ENCODE measurements at places on chromosomes 11 and 22.
A peak's percentile ranks its signal among the peaks of the same experiment; 100 is the strongest.

GRCh38 chr22:18987765-18988164 is 51.7 kb upstream of the PRODH start:
- DNase-seq, result peak; percentile 33

DNA sequence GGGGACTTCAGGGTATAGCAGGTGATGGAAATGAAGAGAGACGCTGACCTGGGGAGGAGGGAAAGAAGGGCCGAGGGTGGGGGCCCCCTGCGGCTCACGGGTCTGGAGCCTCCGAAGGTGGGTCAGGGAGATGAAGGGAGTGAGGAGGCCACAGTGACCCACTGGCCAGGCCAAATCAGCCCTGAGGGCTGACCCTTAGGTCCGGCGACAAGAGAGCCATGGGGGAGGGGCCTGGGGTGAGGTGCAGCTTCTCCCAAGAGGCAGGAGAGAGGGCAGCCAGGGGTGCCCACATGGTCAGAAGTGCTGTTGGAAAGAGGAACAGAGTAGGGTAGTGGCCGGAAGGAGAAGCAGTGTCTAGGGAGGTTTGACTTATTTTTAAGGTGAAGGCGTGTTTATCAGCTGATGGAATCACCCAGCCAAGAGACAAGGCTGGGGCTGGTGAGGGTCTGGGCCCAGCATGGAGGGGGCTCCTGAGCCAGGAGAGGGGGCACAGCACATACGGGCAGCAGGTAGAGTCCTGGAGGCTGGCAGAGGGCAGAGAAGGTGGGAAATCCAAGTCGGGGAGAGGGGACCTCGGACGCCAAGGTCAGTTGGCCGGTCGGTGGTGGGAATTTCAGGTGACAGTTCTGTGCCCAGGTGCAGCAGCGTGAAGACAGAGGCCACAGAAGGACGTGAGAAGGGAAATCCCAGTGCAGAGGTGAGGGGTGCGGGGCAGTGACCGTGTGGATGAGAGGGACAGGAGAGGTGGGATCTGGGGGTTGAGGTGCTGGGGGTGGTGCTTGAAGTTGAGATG is 49.0 kb downstream of the LINC01488 start:
- DNase-seq, result no peak

- DNase-seq, result no peak
These were observed 30.0 kb downstream of the KIAA1671 start for GRCh38 chr22:24982301-24983056.

- no peak for DNase-seq
These were observed 105.7 kb upstream of the LUZP2 start for GRCh38 chr11:24391167-24391566.

DNA sequence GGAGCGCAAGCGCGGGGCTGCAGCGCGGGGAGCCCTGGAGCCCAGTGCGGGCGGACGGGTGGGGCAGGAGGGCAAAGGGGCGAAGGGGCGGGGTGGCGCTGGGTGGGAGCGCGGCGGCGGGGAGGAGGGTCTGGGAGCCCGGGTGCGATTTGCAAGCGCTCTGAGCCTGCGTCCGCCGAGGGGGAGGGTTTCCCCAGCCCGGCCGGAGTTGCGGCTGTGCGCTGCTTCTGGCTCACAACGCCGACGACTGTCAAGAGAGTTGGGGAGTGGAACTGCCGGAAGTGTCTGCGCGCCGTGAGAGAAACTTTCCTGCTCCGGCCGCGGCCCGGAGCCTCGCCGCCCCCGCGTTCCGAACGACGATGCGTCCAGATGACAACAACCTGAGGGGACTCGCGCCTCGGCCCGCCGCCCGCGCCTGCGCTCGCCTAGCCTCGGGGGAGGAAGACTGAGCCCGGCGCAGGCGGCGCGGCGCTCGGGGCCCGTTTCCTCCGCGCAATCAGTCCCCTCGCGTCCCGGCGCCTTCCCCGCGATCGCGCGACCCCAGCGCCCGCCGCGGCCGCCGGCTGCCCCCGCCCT is at the start of gene ARHGAP42:
Gene ARHGAP42 (plus strand): TSS at position 235 of the 576 bp plus-strand sequence. CDS start 391 bp downstream, outside the sequence.
- peak; percentile 61 for DNase-seq

DNA sequence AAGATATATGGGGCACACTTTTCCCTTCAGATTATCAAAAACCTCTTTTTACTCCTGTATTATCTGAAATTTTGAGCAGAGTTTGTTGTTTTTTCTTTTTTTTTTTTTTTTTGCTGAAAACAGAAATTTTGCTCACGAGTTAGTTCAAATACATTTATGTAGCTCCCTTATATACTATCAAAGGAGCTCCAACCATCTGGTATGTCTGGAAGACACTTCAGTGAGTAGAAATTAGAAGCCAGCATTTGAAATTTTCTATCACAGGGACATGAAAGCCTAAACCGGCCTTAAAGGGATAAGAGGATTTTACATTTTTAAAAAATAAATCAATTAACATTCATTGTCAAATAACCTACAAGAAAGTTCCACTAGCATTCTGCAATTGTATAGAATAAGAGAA is 73.3 kb downstream of the DDIAS start:
- DNase-seq, result no peak

DNA sequence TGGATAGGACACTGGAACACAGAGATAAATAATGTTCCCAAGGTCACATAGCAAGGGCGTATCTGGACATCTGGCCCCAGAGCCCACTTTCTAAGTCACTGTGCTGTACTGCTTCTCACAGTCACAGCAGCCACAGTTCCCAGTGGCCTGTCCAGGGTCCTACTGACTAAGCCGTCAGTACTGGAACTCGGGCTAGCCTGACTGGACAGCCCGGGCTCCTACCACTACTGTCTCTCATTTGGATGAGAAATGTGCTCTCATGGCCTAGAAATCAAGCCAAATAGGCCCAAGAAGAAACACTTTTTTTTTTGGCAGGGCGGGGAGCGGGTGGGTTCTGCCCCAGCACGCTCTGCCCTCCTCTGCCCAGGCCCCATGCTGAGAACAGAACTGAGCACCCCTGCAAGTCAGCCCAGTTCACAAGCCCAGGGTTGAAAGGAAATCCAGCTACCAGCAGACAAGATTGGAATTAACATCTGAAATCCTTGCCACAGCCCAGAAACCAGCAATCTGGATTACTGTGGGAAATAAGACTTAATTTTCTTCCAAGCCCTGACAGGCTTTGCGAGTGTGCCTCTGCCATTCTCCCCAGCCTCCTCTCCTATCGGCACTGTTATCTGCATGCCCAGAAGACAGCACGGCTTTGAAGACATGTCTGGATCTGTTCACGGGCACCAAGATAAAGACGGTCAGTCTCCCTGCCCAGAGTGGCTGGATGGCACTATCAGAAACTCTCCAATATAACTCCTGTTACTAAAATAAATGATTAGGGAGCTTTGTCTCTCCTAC is 182.9 kb upstream of the NCAM1 start:
- no peak for DNase-seq

DNA sequence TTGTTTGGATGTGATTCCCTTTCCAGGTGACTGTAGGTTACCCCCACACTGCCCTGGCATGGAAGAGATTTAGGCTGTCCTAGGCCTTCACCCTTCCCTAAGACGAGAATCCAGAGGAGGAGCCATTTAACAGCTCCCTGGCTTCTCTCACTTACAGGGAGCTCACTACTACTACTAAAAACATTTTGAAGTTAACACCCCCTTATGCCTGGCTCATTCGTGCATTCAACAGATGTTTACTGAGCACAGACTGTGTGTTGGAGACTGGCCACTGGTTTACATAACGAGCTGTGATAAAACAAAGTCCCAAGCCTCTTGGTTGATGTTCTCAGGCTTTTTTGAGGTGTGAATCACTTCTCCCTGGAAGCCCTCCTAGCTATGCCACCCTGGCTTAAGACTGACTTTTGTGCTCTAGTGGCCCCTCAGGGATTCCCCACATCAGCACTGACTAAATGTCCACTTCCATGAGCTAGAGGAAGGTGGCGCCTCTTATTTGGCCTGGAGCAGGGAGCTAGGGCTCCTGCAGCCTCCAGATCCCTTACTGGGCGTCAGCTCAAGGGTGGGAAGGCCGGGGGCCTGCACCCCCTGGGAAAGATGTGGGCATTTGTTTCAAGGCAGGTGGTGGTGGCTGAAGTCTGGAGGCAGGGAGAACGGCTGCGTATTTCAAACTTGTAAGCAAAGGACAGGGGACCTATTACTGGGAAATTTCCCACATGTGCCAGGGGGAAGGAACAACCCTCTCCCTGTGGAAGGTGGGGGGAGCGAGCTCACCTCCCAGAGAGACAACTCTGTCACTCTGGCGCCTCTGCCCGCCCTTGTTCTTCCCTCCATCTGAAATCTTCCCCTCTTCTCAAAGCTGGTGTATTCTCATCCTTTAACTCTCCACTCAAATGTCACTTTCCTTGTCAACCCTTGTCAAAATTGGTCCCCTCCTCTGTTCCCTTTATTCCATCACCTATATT is 19.4 kb upstream of the MALAT1 start:
- DNase-seq, result no peak

- DNase-seq, result no peak
These were observed 118.1 kb upstream of the TEAD1 start for GRCh38 chr11:12556155-12556554.

DNA sequence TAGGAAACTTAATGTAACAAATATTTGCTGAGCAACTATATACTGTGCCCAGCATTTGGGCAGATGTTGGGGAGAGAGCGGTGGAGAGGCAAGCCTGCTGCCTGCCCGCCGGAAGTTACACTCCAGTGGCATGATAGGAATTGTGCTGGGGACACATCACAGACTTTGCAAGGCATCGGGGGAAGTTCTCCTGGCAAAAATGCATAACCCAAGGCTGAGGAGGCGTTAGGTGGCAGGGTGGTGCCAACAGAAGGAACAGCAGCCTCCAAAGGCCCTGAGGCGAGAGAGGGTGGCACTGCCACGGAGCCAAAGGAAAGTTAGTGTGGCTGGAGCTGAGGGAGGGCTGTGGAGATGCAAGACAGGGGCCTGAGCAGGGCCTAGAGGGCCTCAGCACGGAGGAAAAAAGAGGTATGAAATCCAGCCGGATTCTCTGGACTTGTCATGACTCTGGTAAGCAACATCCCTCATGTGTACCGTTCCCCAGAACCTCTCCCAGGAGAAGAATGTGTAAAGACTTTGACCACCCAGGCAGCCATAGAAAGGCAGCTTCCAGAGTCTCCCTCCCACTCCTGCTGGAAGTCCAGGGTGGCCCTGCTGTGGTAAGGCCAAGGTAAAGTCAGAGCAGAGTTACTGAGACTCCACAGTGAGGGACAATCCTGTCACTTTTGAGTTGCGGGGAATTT is 76.1 kb upstream of the RAB1B start:
- no peak for DNase-seq

- DNase-seq, result peak; percentile 60
These were observed 40.8 kb upstream of the ST14 start for GRCh38 chr11:130118636-130119387.

- no peak for DNase-seq
These were observed 5.3 kb upstream of the MALAT1 start for GRCh38 chr11:65493367-65494176.

- no peak for DNase-seq
These were observed 26.3 kb upstream of the ALDH3B2 start for GRCh38 chr11:67700548-67701262.

GRCh38 chr11:3115321-3115720 is 49.8 kb downstream of the OSBPL5 start:
- no peak for DNase-seq

DNA sequence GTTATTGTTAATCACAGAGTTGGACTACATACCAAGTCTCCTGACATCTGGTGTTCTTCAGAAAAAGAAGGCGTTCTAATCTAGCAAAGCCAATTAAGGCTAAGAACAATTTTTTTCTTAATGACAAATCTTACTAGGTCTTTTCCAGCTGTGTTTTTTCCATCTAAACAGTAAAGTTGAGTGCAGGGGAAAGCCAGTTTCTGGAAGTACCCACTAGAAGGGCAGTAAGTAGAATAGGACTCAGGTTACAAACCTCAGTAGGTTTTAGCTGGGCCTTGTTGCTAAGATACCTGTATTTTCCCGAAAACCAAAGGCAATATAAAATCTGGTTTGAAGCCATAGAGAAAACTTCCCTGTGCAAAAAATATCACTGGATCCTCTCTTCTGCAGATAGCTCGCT is 351.9 kb downstream of the ETS1 start:
- no peak for DNase-seq

DNA sequence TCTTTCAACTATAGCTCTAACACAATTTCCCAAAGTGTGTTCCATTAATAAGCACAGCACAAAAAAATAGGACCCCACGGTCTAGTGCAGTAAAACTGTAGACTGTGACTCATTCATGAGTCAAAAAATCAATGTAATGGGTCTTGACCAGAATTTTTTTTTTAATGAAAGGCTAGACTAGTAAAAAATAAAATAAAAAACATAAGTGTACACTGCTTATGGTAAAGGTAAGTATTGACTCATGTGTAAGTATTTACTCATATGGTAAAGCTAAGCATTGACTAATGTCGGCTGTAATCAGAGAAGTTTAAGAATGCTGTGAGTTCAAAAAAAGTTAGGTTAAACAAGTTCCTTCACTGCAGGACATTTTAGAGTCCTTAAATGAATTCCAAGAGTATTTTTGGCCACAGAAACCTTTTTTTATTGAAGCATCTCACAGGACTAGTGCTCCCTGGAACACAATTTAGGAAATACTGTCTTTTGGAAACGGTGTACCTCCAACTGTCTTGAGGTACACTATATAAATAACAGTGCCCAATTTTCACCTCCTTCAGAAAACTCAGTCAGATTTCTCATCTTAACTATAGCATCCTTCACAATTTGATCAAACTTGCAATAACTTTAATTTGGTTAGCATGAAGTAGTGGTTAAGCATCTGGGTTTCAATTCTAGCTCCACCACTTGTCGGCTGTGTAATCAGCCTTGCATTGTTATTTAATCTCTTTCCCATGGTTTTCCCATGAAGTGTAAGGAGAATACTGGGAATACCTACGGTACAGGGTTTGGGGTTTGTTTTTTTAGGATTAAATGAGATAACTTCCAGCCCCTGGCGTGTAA is 2.1 kb downstream of the CCDC73 start:
- DNase-seq, result no peak

DNA sequence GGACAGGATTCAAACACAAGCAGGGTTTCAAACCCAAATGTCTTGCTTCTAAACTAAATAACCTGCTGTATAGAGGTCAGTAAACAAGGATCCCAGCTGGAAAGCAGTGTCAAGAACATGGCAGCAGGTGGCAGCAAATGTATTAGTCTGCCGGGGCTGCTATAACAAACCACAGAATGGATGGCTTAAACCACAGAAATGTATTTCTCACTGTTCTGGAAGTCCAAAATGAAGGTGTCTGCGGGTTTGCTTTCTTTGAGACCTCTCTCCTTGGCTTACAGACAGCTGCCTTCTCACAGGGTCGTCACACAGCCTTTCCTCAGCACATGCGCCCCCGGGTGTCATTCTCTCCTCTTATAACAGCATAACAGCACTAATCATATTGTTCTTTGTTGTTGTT is 65.1 kb upstream of the LRRC55 start:
- DNase-seq, result peak; percentile 10

- no peak for DNase-seq
These were observed 49.0 kb upstream of the FGF3 start for GRCh38 chr11:69868006-69868810.

GRCh38 chr11:20489948-20490347 is 102.4 kb downstream of the PRMT3 start:
- DNase-seq, result no peak

GRCh38 chr22:18032455-18033101 is 8.2 kb upstream of the MICAL3 start:
- no peak for DNase-seq

- no peak for DNase-seq
These were observed 87.5 kb downstream of the SNX19 start for GRCh38 chr11:130828741-130829140.

GRCh38 chr11:132942611-132943356 is 589.5 kb downstream of the OPCML start:
- no peak for DNase-seq
